NCI-H1930 (cell line): ENCODE measurements at places on chromosomes 4 and X.

DNA sequence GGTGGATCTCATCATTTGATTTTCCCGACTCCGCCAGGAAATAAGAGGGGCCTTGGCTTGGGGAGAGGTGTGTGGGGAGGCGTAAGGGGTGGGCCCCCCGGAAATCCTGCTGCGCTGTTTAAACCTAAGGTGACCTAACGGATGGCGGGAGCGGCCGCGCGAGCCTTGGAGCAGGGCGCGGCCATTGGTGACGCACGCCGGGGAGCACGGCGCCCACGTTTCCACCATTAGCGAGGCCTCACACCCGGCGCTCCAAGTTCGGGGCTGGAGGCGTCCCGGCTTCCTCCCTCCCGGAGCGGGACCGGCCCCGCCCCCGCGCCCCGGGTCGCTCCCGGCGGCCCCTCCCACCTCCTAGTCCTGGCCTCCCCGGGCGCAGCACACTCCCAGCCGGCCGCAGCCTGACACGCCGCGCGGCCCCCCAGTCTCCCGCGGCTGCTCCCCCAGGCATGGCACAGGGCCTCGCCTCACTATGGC lies at the start of gene SMS:
SMS (plus strand) TSS at position 354 of the 474 bp plus-strand sequence; CDS start at position 470, 116 bp downstream.
- peak; percentile 64 for DNase-seq

GRCh38 chr4:150115851-150116250 lies 37.6 kb downstream of the DCLK2 start:
- DNase-seq: no peak

DNA sequence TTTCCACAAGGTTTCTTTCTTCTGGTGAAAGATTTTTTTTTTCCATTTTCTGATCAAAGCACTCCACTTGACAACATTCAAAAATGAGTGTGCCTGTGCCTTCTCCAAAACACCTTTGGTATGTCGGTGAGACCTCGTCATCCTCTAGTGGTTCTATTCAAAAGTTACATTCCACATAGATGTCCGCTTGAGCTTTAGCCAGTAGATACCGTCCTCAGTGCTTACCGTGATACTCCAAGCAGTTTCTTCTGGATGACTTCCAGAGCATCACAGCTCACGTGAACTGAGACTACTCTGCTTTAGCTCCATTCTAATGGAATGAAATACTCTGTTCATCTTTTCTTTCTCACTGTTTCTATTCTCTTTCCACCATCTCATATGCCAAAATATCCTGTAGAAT lies 38.2 kb upstream of the VEGFC start:
- no peak for DNase-seq

DNA sequence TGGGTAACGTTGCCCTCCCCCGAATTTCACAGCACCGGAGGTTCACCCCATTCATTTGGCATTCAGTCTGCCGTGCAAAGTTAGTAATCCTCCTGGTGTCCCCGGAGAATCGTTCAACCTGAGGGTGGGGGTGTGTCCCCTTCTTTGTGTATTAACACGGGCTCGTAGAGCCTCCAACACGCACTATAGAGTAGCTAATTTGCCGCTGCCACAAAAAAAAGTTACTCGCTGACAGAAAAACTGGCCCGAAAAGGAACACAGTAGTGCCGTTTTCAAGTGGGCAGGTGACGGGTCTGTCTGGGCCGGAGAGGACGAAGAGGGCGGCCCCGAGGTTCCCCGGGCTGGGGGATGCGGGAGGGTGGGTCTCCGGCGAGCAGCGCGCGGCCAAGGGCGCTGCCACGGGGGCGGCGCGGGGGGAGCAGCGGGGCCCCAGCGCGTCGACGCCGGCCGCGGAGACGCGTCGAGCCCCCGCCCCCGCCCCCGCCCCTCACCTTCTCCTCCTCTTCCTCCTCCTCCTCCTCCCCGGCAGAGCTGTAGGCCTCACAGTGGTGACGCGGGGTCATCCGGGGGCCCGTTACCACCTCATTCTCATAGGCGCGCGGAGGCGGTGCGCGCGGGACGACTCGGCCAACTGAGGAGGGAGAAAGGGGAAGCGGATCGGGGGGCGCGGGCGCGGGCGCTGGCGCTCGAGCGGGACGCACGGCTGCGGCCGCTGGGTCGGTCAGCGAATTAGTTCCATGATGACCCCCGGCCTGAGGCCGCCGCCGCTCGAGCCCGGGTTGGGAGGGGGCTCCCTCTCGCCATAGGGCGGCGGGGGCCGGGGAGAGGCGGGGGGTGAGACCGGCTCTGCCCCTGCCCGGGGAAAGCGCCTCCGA lies 571 bp downstream of the CCNI start:
- DNase-seq: peak; percentile 54

- no peak for DNase-seq
Observed at GRCh38 chrX:37644381-37645305, 40.9 kb upstream of the XK start.

DNA sequence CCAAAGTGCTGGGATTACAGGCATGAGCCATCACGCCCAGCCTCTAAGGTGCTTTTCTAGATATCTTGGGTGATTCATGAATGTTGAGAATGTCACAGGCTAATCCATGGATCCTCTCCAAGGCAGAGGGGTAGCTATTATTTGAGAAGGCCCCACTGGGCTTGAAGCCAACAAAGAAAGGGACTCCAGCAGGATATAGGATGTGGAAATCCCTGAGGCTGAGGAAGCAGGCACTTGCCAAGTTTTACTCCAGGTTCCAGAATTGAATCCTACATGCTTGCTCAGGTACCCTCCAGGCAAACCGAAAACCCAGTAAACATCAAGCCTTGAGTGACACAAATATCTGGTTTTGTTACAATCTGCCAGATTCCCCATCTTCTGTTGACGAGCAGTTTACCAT lies 15.8 kb downstream of the NLGN3 start:
- DNase-seq: no peak

DNA sequence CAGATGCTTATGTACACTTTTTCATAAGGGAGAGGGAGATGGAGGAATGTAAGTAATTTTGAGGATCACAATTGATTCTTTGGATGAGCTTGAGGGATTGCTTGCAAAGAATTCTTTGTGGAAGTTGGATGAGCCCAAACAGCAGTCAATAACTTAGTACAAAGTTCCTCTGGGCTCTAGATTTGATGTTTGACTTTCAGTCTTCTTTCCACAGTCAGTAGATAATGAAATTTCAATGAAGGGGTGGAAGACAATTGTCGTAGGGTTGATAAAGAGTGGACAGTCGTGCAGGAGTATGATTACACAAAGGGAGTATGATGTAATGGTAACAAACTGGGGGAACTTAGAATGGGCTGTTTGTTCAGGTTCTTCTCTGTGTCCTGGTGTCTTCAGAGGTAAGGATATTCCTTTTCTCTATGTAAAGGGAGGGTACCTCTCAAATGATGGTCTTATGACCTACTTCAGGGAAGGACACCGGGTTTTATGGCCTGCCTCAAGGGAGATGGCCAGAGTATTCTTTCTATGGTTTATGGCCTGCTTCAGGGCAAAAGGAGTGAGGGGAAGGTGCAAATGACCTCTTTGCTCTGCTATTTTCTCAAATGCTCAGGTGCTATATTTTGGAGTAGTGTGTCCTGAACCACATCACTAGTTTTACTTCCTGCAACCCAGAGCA lies 1.7 kb upstream of the ABRAXAS1 start:
- DNase-seq: no peak

- no peak for DNase-seq
Observed at GRCh38 chr4:62487016-62487415, 1286.9 kb downstream of the ADGRL3 start.

GRCh38 chr4:155602351-155603140 lies 64.1 kb upstream of the GUCY1A1 start:
- no peak for DNase-seq

DNA sequence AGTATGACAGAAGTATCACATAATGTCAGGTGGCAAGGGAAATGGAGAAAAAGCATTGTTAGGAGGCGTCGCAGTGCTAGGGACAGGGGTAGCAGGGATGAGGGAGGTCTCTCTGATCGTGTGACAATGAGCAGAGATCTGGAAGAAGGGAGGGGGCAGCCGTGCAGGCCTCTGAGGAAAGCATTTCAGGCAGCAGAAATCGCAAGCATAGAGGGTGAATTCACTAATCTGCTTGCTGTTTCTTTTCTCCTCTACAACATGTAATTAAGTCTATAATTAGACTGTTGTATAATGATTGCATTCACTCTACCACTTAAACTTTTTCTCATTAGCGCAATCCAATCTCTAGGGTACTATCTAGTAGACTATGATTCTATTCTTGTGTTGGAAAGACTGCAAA lies 9.1 kb downstream of the CYP4V2 start:
- no peak for DNase-seq

GRCh38 chr4:3368841-3369760 lies 72.7 kb upstream of the HGFAC start:
- no peak for DNase-seq

- DNase-seq: no peak
Observed at GRCh38 chr4:178056996-178057395, 614.8 kb upstream of the AGA start.

DNA sequence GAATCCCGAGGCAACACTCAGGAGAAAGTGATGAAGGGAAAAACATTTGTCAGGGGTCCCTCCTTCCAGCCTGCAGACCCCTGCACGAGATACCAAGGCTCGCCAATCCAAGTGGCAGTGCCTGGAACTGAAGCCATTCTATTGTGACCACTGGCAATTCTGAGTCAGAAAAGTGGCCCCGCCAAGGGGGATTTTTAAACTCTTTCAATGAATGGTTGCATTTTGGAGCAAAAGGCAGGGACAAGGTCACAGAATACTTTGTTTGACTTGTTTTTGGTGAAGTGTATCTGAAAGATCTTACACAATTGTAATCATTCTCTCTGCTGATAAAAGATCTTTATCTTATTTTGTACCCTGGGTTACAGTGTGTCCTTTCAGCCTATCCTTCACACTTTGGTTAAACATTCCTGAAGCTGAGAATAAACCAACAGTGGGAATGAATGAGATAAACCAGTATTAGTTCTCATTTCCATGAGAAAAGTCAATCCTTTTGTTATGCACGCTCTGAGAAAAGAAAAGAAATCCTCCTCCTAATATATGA lies 115.9 kb upstream of the PDLIM3 start:
- DNase-seq: no peak

GRCh38 chrX:26918631-26919030 lies 544.5 kb downstream of the PPP4R3C start:
- DNase-seq: peak; percentile 2

DNA sequence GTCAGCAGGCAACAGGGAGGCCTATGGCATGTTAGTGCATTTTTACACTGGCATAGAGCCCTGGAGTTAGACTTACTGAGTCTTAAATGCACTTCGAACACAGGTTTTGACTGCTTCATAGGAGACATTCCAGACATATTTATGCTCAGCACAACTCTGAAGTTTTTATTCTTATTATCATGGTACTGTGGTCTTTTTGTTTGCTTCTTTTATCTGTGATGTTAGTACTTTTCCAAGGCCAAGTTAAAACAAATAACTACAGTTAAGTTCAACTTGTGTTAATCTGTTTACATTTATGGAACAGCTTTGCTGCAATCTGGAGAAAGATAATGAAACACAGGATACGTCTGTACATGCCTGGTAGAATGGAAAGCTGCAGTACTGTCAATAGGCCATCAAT lies 76.5 kb downstream of the COL4A5 start:
- DNase-seq: no peak

- no peak for DNase-seq
Observed at GRCh38 chr4:89308161-89308500, 531 bp upstream of the GPRIN3 start.

- DNase-seq: no peak
Observed at GRCh38 chr4:124044867-124045266, 648.3 kb downstream of the SPRY1 start.

- DNase-seq: no peak
Observed at GRCh38 chr4:174252412-174252811, 31.1 kb downstream of the FBXO8 start.
